ENCODE measurements at places on chromosomes 5 and 9.

- no peak for DNase-seq
Measured at GRCh38 chr9:22975951-22976350, 529.3 kb downstream of the DMRTA1 start.

- DNase-seq = no peak
Measured at GRCh38 chr5:93705896-93706295, 35.5 kb downstream of the POU5F2 start.

DNA sequence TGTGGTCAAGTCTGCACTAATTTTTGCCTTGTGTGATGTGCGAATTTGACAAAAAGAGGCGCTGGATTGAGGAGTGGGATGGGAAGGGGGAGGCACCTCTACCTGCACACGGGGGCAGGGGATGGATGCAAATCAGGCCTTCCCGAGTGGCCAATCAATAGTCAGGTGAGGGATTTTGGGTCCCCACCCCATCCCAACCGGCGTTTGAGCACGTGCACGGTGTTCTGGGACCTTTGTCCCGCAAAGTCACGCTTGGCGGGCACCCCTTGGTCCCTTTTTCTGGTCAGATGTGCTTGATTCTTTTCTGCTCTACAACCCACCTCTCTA, 685 bp upstream of the ADAMTS19 start:
- no peak for DNase-seq

GRCh38 chr9:94720846-94721549, 5.5 kb upstream of the AOPEP start:
- no peak for DNase-seq

GRCh38 chr5:154844809-154845208, 5.6 kb downstream of the FAXDC2 start:
- no peak for DNase-seq

GRCh38 chr5:87574106-87574505, 161.4 kb upstream of the CCNH start:
- DNase-seq = no peak

DNA sequence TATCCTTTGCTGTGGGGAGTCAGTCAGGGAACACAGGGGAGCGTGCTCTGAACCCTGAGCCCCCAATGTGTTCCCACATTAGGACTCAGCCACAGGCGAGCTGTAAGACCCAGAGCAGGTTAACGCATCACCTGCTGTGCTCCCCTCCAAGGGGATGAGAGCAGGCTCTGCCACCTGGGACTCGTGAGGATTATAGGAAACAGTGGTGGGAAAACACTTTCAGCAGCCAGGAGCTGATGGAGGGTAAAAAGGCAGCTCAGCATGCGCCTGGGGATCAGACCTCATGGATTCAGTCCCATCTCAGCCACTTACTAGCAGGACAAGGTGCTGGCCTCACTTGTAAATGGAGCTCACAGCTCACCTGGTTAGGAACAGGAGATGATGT, 9.2 kb downstream of the JADE2 start:
- DNase-seq = no peak

DNA sequence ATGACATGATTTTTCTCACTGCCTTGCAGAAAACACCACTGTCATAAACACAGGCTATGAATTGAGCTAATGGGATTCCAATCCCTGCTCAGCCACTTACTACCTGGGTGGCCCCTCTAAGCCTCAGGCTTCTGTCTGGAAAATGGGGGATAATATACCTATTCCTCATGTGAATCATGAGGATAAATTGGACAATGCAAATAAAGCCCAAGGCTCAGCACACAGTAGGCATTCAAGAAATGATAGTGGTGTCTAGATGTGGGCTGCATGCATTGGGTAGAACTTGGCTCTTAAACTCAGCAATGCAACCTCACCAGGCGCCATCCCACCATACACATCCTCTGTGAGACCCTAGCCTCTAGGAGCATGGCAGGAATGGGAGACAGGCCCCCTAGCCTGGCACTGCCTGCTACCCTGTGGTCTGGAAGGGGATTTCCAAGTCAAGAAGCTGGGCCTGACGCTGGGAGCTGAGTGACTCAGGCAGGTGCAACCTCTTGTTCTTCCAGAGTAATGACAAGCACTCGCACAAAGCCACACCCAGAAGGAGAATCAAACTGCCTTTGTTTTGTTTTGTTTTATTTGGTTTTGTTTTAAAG, 2.3 kb upstream of the TNIP1 start:
- peak; percentile 75 for DNase-seq

- peak; percentile 19 for DNase-seq
Measured at GRCh38 chr5:149581192-149581861, at the start of gene ARHGEF37. TSS of gene ARHGEF37 (plus strand) at chr5:149581498. CDS start at chr5:149597770, 16,272 bp downstream.

DNA sequence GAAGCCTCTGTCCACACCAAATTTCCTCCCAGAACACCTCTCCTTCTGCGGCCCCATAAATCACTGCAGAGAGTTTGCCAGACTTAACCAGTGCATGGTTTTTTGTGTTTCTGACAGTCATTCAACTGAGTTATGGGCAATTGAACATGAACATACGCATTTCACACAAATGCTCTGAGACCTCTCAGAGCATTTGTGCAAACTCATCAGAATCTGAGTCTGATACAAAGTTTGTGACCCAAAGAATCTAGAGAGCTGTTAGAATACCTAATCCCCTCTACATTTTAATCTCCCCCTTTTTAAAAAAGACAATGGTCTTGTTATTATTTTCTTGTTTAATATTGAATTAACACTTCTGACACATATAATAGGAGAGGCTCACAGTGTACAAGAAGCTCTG, 416.9 kb upstream of the SMARCA2 start:
- DNase-seq = no peak

GRCh38 chr5:56612759-56613158, 202.6 kb upstream of the MAP3K1 start:
- DNase-seq = no peak

DNA sequence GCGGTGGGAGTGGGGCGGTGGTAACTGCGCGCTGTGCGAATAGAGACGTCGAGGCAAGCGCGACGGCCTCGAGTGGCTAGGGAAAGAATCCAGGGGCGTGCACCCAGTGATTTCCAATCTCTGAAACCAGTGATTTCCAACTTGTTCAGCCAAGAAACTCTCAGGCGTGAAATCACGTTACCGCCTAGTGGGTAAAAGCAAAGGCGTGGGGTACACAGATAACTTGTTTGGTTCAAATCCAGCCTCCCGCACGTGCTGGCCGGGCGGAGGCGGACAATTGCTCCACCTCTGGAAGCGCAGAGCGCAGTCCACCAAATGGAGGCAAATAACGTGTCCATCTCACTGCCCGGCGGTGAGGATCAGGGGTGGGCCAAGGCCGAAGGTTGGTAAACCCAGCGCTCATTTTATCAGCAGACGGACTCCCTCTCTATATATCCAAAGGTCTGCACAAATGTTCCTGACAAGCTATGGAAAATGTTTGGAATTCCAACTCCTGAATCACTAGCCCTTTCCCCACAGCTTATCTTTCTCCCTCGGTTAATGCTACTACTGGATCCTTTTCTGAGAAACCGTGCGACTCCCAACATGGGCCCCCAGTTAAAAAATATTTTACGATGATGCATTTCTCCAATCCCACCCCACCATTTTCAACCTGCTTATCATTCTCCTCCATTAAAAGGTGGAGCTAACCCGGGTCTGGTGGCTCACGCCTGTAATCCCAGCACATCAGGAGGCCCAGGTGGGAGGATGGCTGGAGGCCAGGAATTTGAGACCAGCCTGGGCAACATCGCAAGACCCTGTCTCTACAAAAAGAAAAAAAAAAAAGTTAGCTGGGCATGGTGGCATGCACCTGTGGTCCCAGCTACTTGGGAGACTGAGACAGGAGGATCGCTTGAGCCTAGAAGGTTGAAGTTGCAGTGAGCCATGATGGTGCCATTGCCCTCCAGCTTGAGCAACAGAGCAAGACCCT, 950 bp upstream of the FNBP1 start:
- no peak for DNase-seq

DNA sequence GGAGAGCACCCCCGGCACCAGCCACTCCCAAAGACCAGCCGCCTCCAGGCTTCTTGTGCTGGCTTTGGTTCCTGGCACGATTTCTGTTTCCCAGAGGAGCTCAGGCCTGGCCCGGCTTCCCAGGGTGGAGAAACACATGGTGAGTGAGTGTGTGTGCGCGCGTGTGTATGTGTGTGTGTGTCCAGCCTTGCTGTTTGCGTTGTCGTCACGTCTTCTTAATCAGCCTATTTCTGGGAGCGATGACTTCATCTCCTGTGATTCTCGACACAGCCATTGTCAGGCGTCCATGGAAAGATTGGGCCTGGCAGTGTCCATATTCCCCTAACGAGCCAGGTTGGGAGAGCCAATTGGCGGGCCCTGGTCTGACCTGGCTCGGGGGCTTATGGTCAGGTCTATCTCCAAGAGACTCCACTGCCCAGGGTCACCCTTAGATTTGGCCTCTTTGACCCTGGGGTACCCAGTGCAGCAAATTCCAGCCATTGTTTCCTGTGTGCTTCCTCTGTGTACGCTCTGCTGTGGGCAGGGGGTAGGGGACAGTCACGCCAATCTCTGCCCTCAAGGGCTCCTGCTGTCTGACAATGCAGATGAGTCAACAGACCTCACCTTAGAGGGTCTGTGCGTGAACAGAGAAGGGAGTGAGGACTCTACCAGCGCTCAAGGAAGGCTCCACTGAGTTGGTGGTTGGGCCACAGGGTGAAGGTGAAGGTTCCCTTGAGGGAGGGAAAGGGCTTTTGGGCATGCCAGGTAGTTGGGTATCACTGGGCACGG, 73.8 kb downstream of the DAB2IP start:
- DNase-seq = no peak

DNA sequence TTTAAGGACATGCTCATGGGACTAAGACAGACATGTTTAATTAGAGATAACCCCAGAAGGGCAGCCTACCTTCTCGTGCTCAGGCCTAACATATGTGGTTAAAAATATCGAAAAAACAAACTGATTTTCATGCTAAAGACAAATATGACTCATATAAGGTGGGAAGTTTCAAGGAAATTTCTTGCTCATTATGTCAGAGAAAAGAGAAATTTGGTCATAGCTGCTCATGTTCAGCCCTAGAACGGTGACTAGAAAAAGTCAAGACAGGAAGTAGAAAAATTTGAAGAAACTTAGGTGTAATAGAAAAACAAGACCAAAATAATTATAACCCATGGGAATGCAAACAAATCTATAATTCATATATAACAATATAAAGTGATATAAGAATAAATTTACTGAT, 120.6 kb downstream of the PRDM9 start:
- DNase-seq = no peak

DNA sequence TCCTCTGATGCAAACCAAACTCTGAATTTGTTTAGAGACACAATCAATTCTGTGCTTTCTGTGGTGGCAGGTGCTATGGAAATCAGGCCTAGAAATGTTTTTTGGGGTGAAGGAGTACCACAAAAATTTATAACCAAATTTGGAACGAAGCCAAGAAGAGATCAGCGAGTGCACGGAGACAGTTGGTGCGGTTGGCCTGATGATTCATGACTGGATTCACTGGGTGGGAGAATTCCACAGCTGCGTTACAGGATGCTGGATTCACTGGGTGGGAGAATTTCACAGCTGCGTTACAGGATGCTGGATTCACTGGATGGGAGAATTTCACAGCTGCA, 135.6 kb upstream of the IRX4 start:
- DNase-seq = no peak

DNA sequence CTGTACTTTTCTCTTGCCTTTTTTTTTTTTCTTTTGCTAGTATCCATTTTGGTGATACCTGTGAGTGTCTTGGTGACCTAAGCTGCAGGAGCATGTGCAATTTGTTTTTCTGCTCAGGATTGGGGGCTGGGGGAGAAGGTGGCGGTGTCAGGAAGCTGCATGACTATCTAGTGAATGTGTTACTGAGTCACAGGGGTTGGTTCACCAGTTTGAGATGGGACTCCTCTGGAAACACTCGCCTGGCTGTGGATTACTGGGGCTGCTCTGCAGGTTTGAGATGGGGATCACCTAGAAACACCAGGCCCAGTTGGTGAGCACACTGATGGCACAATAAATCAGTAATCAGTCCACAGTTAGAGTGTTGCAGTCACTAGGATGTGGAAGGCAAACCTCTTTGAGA, 447.9 kb downstream of the SPATA31D1 start:
- no peak for DNase-seq

- no peak for DNase-seq
Measured at GRCh38 chr5:74848553-74849025, 17.6 kb downstream of the FAM169A start.

DNA sequence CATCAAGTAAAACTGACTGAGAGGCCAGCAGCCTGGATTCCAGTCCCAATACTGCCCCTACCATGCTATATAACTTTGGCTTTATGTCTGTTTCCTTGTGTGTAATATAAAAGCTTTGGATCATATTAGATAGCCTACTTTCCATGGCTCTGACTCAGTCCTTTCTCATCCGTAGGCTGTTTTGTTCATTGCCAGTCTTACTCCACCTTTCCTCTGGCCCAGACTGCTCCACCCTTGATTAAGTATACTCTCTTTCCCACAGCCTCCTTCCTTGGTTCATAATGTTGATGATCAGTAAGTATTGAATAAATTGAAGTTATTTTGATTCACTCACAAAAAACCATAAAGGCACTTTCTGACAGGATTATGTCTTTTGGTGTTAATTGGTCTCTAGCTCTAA, 1.5 kb upstream of the MRPS30 start:
- no peak for DNase-seq

GRCh38 chr9:3659647-3660046, 133.8 kb upstream of the RFX3 start:
- no peak for DNase-seq

DNA sequence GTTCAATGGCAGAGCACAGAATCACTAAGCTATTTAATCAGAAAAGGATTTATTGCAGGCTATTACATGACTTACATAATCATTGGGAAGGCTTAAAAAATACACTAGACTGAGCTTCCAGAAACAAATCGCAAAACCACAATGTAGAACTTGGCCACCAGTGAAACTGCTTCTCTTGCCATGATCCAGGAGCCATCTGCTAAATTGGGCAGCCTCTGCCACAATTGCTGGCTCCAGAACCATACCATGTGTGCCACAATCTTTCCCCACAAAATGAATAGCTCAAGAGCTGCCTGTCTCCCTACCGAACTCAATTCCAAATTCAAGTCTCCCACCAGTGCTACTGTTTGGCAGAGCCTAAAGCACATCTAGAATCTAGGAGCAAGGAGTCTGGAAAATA, 9.8 kb upstream of the ERAP1 start:
- DNase-seq = no peak

DNA sequence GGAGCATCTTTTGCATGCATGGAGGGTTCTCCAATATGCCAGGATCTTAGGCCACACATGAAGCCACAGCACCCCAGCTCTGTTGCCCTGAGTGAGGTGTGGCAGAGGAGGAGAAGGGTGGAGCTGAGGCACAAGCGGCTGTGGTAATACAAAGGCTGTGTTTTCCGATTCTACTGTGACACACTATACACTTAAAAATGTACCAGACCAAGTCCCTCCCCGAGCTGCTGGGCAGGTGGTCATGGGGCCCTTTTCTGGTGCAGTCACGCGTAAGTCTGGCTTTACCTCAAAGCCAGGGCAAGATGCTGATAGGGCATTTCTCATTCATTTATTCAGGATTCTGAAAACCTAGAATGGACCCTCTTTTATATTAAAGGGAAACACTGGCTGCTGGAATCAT, 3.7 kb downstream of the ADGRV1 start:
- no peak for DNase-seq

All from CD4-positive, alpha-beta T cell treated with Interleukin-1 beta for 1 hour (primary cell).